ENCODE measurements at places on chromosomes 4 and X.

GRCh38 chrX:31929366-31929765 lies 857.5 kb upstream of the FTHL17 start:
- no peak for DNase-seq

- DNase-seq = no peak
Measured at GRCh38 chrX:39308126-39308525, 506.9 kb downstream of the MID1IP1 start.

DNA sequence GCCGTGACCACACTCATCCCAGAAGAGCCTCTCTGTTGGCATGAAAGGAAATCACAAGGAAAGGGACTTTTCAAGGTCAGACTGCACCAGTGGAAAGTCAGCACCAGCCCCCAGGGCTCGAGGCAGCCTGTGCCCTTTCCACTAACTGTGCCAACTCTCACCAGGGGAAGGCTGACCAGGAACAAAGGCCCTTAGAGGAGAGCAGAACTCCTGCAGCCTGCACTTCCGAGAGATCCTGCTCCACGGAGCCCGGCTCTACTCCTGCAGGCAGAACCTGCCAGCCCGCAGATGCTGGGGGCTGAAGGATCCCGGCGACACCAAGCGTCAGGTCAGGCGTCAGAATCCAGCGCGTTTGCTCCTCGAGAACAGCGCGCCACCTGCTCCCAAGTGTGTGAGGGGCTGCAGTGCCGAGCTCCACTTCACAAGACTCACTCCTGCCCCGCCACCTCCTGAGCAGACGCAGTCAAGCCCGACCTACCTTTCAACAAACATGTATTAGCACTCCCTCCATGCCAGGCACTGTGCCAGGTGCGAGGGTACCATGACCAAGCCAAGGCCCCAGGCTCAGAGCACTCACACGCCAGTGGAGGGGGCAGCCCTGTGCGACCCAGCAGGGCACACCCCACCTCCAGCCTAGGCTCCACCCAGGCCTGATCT lies 13.6 kb upstream of the HELT start:
- no peak for DNase-seq

GRCh38 chr4:48654015-48654664 lies 125.9 kb downstream of the FRYL start:
- DNase-seq = no peak

DNA sequence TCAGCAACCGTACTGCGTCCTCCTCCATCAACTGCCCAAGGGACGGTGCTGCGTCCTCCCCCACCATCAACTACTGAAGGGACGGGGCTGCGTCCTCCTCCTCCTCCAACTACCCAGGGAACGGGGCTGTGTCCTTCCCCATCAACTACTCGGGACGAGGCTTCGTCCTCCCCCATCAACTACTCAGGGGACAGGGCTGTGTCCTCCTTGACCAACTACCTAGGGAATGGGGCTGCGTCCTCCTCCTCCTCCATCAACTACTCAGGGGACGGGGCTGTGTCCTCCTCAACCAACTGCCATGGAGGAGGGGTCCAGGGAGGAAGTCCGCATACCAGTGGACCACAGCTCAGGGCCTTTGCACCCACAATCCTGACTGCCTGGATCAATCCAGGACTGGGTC lies 24.4 kb downstream of the PPP2R3B start:
- no peak for DNase-seq

DNA sequence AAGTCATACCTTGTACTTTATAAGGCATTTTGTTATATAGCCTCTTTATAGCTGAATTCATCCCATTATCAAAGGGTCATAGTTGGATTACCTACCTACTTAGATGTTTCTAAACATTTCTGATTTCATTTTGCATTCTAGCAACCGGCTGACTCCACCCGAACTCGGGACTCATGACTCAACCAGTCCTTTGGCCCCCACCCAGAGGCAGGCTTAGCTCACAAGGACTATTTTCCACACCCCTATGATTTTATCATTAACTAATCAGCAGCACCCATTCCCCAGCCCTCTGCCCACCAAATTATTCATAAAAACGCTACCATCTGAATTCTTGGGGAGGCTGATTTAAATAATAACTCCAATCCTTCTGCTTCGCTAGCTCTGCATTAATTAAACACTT lies 79.9 kb upstream of the EGFL6 start:
- DNase-seq = no peak

- DNase-seq = no peak
Measured at GRCh38 chrX:55028040-55028439, 2.7 kb downstream of the ALAS2 start.

GRCh38 chr4:184544788-184545409 lies 70.5 kb upstream of the IRF2 start:
- no peak for DNase-seq

- no peak for DNase-seq
Measured at GRCh38 chr4:157664726-157665125, 444.2 kb downstream of the GRIA2 start.

DNA sequence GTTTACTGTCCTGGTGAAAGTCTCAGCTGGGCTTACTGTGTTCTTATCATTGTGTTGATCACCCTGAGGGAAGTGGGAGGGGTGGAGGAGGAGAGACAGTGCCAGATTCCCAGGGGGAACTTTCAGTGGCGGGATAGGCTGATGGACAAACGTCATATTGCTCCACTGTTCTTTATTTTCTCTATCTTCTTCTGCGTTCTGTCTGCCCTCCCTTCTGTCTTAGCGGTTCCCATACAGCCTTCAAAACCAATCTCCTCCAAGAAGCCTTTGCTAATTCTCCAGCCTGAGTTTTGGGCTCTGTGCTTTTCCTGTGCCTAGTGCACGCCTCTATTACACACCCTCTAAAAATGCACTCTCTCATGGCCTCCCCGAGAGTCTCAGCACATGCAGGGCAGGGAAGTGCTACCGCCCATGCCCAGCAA lies 448.7 kb upstream of the FAT1 start:
- DNase-seq = no peak

DNA sequence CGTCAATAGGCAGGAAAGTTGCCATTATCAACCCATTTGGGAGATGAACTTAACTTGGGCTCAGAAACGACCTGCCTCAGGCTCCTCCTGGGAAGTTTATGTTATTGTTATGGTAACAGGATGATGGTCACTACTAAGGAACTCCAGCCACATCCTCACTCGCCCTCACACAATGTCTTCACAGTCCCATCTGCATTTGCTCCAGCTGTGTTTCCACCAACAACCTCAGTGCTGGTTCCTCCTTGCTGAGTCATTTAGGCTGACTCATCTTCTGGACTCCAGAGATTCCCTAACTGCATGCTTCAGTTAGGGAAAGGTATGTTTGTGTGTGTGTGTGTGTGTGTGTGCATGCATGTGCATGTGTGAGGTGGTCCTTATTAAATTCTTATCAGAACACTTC lies 293.4 kb upstream of the BOD1L1 start:
- DNase-seq = no peak

Data from stimulated activated CD8-positive, alpha-beta memory T cell treated with anti-CD3 and anti-CD28 coated beads, Interleukin-4, amount 100 ng/mL, for 1 hour (primary cell).